ENCODE measurements at places on chromosomes 12 and 14.
A peak's percentile ranks its signal among the peaks of the same experiment; 100 is the strongest.

DNA sequence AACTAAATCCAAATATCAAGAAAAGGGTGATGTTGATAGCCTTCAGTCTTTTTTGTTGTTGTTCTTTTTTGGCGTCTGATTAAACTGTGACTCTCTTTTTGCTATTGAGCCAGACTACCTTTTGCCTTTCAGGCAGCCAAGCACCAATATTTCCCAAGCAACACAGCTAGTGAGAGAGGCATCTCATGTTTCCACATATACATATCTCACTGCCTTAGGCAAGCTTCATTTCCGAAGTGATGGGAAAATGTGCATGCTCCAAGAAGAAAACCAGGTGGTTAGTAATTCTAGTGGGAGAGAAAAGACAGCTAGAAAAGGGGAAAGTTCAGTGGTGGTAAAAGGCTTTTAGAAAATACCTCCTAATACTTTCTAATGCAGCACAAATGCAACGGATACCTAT lies 277.7 kb downstream of the TMTC2 start:
- DNase-seq: no peak

- DNase-seq: no peak
Measured at GRCh38 chr12:104547235-104547634, 90.5 kb downstream of the CHST11 start.

GRCh38 chr12:124872068-124872719 lies 8.5 kb upstream of the SCARB1 start:
- DNase-seq: no peak

DNA sequence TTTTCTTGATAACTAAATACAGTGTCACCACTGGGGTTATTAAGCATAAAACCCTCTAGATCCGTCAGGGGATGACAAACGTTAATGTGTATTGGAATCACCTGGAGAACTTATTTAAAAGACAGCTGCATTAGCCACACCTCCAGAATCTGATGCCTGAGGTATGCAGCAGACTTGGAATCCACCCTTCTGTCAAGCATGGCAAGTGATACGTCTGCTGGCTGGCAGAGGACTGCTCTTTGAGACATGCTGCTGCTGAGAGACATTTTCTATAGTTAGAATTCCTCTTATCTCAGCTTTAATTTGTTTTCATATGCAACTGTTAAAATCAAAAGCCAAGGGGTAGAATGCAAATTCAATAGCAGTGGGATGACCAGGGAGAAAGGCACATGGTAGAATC lies 496.3 kb downstream of the NELL2 start:
- DNase-seq: peak; percentile 26

DNA sequence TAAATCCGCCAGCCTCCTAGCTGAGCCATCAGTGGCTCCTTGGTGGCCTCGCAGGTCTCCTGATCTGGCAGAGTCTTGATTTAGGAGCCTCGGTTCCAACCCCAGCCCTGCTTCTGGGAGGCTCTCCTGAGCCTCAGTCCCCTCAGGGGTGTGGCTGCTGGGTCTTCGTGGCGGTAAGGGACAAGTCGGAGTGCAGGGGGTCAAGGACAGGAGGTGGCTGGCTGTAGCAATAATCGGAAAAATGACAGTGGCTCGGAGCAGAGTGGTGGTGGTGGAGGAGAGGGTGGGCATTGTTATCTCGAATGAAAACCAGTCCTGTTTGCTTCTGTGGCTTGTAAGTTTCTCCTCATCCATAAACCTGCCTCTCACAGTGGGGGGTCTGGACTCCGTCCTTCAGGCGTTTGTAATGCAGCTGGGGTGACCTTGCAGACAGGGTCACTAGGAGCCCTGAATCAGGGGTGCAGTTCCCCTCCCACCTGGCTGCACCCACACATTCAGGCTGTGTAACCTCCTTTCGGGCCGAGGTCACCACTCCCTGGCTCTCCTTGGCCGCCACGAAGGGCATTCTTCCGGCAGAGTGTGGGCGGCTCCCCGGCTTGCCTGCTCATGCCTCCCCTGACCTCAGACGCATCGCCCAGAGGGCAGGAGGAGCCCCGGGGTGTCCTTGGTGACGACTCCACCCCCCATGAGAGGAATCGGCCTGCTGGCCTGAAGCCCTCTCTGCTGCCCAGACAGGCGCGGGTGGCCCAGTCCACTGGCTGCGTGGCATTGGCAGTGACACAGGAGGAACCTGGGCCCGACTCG lies 8.1 kb downstream of the BCL7A start:
- DNase-seq: no peak

- no peak for DNase-seq
Measured at GRCh38 chr12:89690925-89691324, 17.7 kb downstream of the ATP2B1 start.

DNA sequence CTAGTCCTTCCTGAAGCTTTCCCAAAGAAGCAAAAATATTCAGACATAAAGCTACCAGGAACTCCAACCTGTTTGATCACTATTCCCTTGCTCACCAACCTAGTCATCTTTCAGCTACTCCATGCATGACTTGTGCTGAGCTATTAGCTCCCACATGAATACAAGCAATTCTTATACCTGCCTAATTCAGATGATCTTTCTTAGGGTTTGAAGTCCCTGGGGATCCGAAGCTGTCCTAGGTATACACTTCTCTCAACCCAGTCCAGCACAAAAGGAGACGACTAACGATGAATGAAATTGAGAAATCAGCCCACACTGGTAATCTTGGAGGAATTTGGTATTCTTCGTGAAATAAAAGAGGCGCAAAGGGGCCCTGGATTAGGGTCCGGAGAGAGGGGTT lies 631 bp upstream of the PTGR2 start:
- peak; percentile 16 for DNase-seq

Data from iPS-NIHi11 (cell line).